NCI-H774 (cell line): ENCODE measurements at places on chromosomes 12 and 14.
A peak's percentile ranks its signal among the peaks of the same experiment; 100 is the strongest.

GRCh38 chr14:68781161-68782021 lies 11.5 kb downstream of the ZFP36L1 start:
- no peak for DNase-seq

DNA sequence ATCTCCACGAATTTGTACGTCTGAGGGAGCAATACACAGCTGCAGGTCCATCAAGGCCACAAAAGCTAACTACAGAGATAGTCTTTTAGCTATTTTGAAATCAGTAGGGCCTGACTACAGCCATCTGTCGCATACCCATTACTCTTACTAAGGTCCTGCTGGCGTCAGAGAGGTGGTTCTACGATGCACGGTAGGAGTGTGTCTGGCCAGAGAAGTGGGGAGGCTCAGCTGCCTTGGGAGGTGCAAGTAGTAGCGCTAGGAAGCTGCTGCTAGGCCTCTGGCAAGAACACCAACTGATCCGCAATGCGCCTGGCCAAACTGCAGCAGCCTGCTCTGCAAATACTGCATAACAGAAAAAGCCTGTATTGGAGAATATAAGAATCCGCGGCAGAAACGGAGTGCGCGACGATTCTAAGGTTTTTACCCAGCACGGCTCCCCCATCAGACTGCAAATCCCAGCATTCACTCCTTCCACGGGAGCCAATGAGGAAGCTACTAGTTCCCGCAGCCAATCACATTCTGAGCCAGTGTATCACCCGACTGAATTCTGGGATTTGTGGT lies 743 bp upstream of the CAND1 start:
- peak; percentile 98 for DNase-seq

GRCh38 chr12:119005085-119005484 lies 23.7 kb downstream of the SRRM4 start:
- DNase-seq, result no peak

- DNase-seq, result no peak
Observed at GRCh38 chr14:33756833-33757232, 194.0 kb downstream of the EGLN3 start.

DNA sequence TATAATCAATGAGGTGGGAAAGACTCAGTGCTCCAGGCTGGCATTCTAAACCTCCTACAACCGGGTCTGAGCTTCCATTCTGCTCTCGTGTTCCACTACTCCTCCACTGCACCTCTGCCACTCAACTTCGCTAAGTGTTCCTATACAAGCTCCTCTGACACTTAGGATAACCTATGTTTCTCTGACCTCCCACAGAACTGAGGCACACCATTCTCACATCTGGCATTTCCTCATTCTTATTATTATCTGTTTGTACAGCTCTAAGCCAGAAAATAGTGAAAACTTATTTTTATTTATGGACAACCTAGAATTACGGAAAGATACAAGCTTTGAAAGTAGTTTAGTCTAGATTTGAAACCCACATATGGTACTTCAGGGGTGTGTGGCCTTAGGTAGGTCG lies 127.0 kb downstream of the MED13L start:
- DNase-seq, result no peak

- peak; percentile 37 for DNase-seq
Observed at GRCh38 chr12:12807970-12808702, 5.0 kb upstream of the DDX47 start.

DNA sequence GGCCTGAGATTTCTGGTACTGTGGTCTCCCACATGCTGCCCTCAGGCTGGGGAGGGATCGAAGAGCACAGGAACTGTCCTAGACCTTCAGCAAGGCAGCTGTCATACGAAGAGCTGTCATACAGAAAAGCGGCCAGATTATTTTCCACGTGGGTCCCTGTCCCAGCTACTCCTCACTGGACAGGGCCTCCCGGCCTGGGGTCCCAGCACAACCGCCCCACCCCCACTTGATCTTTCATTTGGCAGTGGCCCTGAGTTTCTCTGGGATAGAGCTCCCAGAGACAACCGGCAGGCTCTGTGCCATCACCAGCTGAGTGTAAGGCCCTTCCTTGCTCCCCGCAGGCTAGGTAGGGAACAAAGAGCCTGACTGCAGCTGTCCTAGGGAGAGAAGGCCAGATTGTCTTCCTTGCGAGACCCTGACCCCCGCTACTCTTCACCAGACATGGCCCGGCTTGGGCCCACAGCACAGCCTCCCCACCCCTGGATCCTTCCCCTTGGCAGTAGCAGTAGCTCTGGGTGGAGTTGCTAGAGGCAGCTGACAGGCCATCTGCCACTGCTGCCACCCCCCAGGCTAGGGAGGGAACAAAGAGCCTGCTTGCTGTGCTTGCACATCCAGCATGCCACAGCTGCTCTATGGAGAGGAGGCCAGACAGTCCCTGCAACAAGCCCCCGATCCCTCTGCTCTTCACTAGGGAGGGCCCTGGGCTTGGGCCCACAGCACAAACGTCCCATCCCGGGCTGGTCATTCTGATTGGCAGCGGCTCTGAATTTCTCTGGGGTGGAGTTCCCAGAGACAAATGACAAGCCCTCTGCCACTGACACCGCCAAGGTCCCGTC lies 3.1 kb upstream of the OR4N2 start:
- no peak for DNase-seq

DNA sequence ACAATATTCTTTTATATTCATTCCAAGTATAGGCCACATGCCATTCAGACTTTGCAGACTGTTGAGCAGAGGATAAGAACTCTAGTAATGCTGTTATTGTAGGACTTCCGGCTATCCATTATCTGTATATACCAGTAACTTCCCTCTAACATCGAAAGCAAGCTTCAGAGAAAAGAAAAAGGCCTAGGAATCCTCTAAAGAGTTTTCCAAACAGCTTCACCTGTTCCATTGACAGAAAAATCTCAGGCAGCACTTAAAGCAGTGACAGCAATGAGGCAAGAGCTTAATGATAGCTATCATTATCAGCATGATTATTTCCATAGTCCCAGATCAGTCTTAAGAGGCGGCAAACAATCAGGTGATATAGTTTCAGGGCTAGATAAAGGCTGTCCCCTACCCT lies 1.8 kb downstream of the CPNE8 start:
- no peak for DNase-seq

- DNase-seq, result no peak
Observed at GRCh38 chr14:51715250-51715649, 63.5 kb downstream of the FRMD6 start.

DNA sequence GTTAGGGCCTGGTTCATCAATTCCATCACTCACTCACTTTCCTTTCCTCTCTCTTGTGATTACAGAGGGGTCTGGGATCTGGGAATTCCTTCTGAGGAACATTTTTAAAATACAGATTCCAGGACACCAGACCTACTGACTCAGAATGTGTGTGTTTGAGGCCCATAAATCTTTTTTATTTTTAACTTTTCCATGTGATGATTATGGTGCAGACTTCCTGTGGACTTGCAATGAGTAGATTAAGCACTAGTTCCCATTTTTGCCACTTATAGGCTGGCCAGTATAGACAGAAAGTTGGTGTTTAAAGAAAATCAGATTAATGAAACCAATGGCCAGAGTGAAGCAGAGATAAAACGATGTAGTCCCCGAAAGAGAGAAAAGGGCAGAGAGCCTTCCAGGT lies 28.1 kb downstream of the SLC41A2 start:
- DNase-seq, result no peak

GRCh38 chr14:23115039-23115731 lies 3.9 kb downstream of the CEBPE start:
- DNase-seq, result no peak

GRCh38 chr12:78192979-78193378 lies 362.3 kb downstream of the NAV3 start:
- no peak for DNase-seq

DNA sequence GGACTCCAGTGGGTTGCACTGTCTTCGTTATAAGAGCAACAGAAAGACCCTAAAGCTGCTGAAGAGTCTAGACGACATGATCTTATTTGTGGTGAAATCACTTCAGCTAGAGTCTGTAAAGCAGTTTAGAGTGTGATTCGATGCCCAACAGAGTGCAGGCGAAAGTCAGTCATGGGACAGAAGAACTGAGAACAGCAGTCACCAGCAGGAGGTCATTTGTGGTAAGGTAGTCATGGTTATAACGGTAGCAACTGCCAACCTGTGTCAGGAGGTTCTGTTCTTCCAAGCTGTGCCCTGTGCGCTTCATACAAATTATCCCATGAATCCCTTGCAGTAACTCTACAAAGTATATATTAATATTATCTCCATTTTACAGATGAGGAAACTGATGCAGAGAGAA lies 954.1 kb downstream of the AACS start:
- no peak for DNase-seq

DNA sequence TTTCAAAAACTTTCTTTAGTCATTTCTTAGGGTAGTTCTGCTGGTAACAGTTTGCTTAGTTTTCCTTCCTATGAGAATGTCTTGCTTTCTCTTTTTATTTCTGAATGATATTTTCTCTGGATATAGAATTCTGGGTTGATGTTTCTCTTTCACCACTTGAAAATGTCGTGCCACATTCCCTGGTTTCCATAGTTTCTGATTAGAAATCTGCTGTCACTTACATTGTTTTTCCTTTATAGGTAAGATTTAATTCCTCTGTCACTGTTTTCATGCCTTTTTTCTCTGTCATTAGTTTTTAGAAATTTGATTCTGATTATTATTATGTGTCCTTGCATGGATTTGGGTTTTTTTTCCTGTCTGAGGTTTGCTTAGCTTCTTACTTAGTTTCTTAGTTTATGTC lies 77.3 kb upstream of the PCNX4 start:
- no peak for DNase-seq

GRCh38 chr12:15580431-15580830 lies 208.8 kb downstream of the EPS8 start:
- DNase-seq, result no peak

GRCh38 chr14:81436296-81437138 lies 36.4 kb upstream of the STON2 start:
- DNase-seq, result peak; percentile 80

GRCh38 chr12:114669401-114670290 lies 14.3 kb downstream of the TBX3 start:
- DNase-seq, result no peak

- no peak for DNase-seq
Observed at GRCh38 chr12:66661357-66661756, 17.5 kb downstream of the GRIP1 start.

GRCh38 chr12:46770501-46771183 lies 55.2 kb downstream of the SLC38A4 start:
- no peak for DNase-seq

GRCh38 chr14:94897561-94897960 lies 127.6 kb upstream of the GSC start:
- DNase-seq, result no peak

GRCh38 chr12:120292411-120292660 lies 633 bp upstream of the RNU4-2 start:
- DNase-seq, result no peak

- DNase-seq, result peak; percentile 30
Observed at GRCh38 chr12:118164798-118165486, 29.0 kb downstream of the PEBP1 start.

GRCh38 chr14:34437729-34438080 lies 24.3 kb downstream of the SPTSSA start:
- no peak for DNase-seq

DNA sequence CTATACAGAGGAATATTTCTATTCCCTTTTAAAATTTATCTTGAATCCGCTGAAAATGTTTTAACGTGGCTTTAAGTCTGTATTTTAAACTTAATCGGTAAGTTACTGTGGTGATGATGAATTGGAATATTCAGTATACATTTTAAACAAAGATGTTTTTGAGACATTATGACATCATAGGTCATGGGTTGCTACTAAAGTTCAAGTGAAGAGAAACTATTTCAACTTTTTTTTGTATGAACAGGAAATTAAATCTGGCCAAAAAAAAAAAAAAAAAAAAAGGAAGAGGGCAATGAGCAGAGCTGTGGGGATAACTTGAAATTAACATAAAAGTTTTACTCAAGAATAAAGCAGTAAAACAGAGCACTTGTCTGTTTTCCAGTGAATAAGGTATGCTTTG lies 109.0 kb downstream of the PLEKHA5 start:
- DNase-seq, result no peak

DNA sequence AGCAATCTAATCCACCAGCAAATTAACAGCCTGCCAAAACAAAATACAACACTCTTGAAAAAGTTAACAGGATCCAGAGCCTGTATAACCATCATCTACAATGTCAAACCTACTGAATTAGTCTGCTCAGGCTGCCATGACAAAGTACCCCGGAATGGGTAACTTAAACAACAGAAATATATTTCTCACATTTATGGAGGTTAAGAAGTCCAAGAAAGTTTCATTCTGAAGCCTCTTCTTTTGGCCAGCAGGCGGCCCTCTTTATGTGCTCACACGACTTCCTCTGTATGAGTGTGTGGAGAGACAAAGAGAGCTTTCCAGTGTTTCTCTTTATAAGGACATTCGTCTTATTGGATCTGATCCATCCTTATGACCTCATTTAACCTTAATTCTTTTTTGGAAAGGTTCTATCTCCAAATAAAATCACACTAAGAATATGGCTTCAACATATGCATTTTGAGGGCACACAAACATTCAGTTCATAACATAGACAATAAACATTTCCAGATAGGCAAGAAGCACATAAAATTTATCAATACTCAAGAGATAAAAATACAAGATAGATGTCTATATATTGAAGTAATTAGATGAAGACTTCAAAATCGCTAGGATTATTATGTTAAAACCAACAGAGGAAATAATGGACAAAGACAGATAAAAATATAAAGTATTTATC lies 5.9 kb upstream of the RERG start:
- DNase-seq, result peak; percentile 11

- no peak for DNase-seq
Observed at GRCh38 chr12:80681-81190, 14.2 kb downstream of the IQSEC3 start.

GRCh38 chr12:27061317-27061716 lies 21.1 kb downstream of the C12orf71 start:
- no peak for DNase-seq

GRCh38 chr14:69613312-69614073 lies 2.1 kb downstream of the SUSD6 start:
- DNase-seq, result no peak

- no peak for DNase-seq
Observed at GRCh38 chr14:68293404-68293803, 473.8 kb downstream of the RAD51B start.

DNA sequence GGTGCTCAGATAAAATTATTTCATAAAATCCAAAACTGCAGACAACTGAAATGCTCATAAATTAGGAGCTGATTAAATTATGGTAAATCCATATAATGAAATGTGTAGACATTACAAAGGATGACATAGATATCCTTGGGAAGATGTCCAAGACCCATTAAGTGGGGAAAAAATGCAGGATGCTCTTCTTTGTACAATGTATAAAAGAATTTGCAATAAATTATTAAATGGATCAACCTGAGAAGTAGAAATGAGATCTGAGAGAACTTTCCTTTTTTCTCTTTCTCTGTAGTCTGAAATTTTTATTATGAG lies 336.4 kb upstream of the E2F7 start:
- DNase-seq, result no peak

- DNase-seq, result no peak
Observed at GRCh38 chr12:76586764-76587395, 27.3 kb upstream of the OSBPL8 start.

DNA sequence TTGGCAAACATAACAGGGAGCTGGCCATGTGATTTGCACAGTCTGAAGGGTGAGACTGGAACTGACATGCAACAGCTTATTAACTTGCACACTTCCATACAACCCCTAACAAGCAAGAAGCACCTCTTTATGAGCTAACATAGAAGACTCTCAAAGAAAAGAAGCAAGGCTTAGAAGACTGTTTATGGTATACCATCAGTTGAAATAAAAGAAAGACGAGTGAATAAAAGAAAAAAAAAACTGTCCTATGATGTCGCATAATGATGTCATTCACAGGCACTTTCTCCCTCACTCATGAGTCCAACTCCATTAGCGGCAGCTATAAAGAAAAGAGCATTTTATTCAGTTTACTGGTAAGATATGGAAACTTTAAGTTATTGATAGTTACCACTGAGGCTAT lies 3.3 kb upstream of the MDM1 start:
- no peak for DNase-seq

GRCh38 chr14:72454388-72455160 lies 439.3 kb downstream of the DPF3 start:
- DNase-seq, result no peak
